ENCODE measurements at places on chromosomes 13 and 19.

DNA sequence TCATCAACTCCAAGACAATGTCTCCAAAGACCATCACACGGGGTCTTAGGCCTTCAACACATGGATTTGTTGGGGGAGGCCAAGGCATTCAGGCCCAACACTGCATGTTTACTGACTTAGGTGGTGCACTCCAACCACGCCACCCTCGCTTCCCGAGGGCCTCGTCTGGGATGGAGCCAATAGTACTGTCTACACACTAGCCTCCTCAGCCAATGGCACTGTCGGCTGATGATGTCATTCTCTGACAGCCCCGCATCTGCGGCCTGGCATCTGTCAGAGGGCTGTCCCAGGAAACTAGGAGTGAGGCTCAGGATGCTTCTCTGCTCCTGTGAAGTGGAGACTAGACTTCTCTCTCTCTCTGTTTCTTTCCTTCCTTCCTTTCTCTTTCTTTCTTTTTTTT, 96.6 kb downstream of the TEX26 start:
- no peak for DNase-seq

DNA sequence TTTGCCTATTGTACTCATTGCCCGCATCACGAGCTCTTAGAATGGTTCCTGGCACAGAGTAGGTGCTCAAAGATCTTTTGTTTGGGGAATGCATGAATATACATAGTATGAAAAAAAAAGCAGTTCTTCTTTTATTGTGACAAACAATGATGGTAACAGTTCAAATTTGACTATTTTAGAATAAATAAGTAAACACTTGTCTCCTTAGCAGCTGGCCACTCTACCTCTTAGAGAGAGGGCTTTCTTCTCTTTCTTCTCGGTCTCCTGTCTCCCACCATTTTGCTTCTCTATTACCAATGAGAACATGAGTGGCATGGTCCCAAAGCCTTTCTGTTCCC, 639 bp upstream of the SLAIN1 start:
- DNase-seq, result no peak

DNA sequence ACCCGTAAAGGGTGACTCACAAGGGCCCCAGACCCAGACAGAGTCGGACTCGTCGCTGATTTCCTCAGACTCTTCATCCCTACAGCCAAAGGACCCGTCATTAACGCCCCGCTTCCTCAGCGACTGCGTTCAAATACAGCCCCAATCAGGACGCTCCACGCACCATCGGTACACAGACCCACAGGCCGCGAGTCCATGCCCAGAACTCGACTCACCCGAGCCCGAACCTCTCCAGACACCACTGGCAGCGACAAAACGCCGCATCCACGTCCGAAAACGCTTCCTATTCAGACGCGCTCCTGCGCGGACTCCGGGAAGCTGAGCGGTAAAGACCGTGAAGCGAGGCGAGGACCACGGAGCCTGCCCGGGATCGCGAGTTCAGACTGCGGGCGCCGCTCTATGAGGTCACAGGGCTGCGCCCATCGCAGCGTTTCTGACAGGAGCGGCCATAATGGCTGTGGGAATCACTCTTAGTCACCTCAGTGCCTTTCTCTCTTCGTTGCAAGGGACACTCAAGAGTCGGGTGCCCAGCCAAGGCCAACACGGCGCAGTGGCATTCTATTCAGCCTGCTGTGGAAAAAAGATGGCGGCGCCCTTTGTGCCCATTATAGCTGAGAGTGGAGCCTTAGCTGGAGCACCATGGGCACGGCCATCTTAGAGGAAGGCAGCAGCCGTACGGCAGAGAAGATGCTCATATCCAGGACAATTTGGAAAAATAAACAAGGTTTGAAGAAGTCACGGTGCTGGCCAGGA, at the start of gene ZNF614:
ZNF614 (minus strand) TSS at position 353 of the 753 bp plus-strand sequence. CDS start 2,634 bp downstream, outside the sequence.
- DNase-seq, result peak; percentile 88

- no peak for DNase-seq
These were observed 9.0 kb downstream of the KLK13 start for GRCh38 chr19:51055866-51056265.

- no peak for DNase-seq
These were observed 11.4 kb downstream of the PCCA start for GRCh38 chr13:100100115-100100879.

DNA sequence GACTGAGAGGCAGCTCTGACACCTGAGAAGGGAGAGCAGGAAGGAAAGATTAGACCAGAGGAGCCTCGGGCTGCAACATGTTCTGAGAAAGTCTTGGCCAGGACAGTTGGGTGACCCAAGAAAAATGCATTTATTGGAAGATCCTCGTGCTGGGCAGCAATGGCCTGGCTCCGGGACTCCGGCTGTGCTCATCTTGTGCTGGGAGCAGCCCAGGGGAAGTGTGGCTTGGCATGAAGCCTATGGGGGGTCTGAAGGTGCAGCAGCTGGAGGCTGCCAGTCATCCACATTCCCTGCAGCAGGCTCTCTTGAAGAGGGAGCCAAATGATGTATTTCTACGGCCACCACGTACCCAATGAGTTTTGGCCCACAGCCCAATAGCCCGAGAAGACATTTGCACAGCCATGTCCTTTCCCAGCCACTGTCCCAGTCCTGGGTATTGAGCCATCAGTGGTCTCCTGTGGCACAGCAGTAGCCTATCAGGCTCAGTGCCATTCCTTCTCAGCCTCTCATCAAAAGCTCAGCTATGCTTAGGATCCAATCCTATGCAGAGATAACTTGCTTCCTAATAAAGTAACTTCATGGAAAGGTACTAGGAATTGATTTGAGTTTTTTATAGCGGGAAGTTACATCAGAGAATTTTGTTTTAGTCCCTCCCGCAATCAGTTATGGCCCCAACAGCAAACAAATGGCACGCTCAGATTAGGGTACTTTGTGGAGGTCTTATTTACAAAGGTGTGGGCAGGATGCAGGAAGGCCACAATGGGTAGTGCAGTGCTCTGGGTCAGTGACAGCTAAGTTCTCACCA, 76.0 kb upstream of the MEDAG start:
- DNase-seq, result no peak

GRCh38 chr19:14088634-14089411, 1.7 kb downstream of the SAMD1 start:
- DNase-seq, result peak; percentile 2

- DNase-seq, result peak; percentile 20
These were observed 130.5 kb downstream of the PAN3 start for GRCh38 chr13:28268800-28269223.

- no peak for DNase-seq
These were observed 1646.2 kb upstream of the SPRY2 start for GRCh38 chr13:81987159-81987558.

GRCh38 chr13:36341718-36342117, 4.5 kb downstream of the SPART start:
- no peak for DNase-seq

DNA sequence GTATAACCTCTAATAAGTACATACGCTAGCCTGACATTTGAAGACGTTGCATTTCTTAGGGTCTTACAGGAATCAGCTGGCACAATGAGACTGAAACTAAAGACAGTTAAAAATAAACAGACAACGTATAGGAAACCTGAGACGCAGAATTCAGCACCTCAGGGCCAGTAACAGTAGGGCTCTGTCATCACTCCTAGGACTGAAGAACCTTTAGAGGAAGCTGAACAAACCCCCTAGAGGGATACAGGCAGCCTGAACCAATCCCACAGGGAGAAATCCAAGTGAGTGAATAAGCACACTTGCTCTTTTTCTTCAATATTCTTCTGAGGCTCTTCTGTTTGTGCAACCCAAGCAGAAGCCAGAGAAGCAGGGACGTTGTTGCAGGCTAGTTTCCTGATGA, 53.9 kb upstream of the KLHL1 start:
- DNase-seq, result peak; percentile 4

DNA sequence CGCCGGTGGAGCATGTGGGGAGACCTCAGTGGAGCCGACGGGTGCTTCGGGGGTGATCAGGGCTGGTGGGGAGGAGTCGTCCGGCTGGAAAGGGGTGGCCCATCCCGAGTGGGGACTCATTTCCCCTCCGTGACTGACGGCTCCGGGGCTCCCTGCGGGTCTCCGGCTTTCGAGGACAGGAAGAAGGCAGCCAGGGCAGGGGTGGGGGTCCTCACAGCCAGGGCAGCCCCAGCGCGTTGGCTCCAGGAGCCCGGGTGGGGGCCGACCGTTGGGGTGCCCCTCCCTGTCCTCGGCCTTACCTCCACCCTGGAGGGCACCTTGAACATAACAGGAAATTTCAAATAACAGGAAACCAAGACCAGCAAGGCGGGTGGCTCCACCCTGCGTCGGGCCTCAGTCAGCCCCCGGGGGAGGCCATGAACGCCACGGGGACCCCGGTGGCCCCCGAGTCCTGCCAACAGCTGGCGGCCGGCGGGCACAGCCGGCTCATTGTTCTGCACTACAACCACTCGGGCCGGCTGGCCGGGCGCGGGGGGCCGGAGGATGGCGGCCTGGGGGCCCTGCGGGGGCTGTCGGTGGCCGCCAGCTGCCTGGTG, at the start of gene S1PR4:
S1PR4 (plus strand) TSS at position 393 of the 596 bp plus-strand sequence; CDS start at position 417, 24 bp downstream.
- DNase-seq, result no peak

- DNase-seq, result no peak
These were observed 486.1 kb downstream of the UQCRFS1 start for GRCh38 chr19:28726533-28727479.

GRCh38 chr13:95926231-95926630, 127.0 kb downstream of the UGGT2 start:
- no peak for DNase-seq

- no peak for DNase-seq
These were observed 324 bp upstream of the FBXO17 start for GRCh38 chr19:38975861-38976271.

DNA sequence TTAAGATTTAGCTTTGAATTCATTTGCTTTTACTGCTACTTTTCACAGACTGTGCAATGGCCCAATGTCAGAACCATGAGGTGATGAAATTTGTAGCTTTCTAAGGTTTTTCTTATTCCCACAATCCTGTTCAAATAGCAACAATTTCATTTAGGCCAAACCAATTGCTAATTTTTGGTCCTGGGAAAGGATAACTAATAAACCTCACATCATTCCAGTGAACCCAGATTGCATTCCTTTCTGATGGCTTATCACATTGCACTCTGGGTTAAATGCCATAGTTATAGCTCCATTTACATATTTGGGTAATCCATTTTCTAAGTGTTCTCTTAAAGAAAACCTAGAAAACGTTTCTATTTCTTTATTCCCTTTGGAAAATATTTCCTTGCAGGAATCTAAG, 22.9 kb upstream of the POMP start:
- no peak for DNase-seq

- peak; percentile 44 for DNase-seq
These were observed 349 bp downstream of the ZNF98 start for GRCh38 chr19:22421797-22422196.

GRCh38 chr19:2727640-2727944, 6.4 kb upstream of the DIRAS1 start:
- DNase-seq, result no peak

DNA sequence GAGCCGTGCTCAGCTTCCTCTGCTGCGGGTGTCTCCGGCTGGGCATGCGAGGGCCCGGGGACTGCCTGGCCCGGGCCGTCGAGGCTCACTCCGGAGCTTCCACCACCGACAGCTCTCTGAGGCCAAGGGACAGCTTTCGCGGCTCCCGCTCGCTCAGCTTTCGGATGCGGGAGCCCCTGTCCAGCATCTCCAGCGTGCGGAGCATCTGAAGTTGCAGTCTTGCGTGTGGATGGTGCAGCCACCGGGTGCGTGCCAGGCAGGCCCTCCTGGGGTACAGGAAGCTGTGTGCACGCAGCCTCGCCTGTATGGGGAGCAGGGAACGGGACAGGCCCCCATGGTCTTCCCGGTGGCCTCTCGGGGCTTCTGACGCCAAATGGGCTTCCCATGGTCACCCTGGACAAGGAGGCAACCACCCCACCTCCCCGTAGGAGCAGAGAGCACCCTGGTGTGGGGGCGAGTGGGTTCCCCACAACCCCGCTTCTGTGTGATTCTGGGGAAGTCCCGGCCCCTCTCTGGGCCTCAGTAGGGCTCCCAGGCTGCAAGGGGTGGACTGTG, 1.2 kb downstream of the S1PR4 start:
- DNase-seq, result no peak

GRCh38 chr13:37473035-37473434, 125.5 kb downstream of the POSTN start:
- no peak for DNase-seq

DNA sequence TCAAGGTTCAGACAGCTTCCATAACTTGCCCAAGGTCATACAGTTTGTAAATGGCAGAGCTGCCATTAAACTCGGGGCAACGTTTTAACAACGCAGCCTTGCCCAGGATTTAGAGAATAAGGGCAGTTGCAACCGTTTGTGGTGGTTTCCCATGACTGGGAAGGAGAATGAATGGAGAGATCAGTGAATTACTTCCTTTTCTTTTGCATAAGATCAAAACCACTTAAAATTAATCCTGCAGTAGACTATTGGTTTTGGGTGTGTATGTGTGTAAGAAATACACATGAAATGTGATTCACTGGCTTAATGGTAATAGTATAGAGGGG, 179.1 kb upstream of the MIR17HG start:
- no peak for DNase-seq

- peak; percentile 29 for DNase-seq
These were observed 539 bp downstream of the ZNF554 start for GRCh38 chr19:2820112-2820702.

All from RPMI8226 (cell line).